Stimulated activated CD4-positive, alpha-beta T cell treated with anti-CD3 and anti-CD28 coated beads, Interleukin-15, amount 100 ng/mL, for 1 hour (primary cell): ENCODE measurements at places on chromosomes 11 and 22.
A peak's percentile ranks its signal among the peaks of the same experiment; 100 is the strongest.

DNA sequence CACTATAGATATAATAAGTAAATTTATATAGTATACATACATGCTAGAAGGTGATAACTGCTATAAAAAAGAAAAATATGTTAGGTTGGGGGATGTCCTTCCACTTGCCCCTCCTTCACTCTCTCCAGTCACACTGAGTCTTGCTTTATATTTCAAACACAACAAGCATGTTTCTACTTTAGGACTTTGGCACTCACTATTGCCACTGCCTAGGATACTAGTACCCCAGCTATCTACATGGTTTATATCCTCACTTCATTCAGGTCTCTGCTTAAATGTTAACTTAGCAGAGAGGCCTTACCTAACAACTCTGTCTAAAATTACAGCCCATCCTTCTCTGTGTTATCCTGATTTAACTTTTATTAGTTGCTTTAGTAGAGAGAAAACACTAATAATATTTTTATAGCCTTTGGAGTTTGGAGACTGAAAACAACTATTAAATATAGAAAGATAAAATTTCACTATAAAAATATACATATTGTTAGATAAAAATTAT is 39.1 kb upstream of the B3GNT6 start:
- no peak for DNase-seq

DNA sequence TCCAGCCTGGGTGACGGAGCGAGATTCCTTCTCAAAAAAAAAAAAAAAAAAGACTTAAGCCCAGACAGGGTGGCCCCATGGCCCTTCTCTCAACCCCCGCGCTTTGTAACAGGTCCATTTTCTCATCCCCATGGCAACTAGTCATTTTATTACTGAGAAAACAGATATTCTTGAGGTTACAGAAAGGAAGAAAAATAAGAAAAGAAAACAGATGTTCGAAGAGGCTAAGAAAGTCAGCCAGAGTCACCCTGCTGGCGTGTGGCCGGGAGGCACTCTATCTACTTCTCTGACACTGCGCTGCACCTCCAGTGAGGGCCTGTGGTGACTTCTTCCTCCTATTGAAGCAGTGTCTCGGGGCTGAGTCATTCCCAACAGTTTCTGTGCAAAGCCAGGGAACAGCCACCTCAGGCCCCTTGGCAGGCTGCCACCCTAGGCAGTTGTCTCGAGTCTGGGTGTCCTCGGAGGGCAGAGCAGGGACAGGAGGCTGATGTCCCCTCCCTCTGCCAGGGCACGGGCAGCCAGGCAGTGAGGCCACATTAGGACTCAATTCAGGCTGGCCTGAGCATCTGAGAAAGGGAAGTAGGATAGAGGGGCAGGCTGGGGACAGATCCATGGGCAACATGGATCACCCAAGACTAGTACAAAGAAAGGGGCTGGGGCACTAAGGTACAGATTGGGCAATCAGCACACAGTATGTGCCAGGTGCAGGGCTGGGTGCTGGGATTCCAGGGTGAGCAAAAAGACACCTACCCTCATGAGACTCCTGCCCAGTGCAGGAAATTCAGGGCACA is 16.4 kb upstream of the SYVN1 start:
- DNase-seq = no peak

DNA sequence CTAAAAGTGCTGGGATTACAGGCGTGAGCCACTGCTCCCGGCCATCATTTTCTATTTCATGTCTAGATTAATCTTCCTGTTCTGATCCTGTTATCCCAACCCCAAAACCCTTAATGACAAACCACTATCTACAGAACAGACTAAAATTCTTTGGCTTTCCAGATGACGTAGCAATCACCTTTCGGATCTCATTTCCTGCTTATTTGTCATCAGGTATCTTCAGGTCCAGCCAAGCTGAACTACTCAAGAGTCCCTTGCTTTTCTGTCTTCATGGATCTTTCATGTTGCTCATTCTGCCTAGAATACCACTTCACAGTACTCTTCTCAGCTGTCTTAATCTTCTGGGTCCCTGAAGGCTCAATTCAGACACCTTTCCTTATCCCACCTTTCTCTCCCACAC is 27.4 kb upstream of the IPO7 start:
- no peak for DNase-seq

- no peak for DNase-seq
Observed at GRCh38 chr11:130404727-130405126, 23.7 kb downstream of the ADAMTS8 start.

- DNase-seq = no peak
Observed at GRCh38 chr11:129846508-129847335, 31.1 kb downstream of the TMEM45B start.

DNA sequence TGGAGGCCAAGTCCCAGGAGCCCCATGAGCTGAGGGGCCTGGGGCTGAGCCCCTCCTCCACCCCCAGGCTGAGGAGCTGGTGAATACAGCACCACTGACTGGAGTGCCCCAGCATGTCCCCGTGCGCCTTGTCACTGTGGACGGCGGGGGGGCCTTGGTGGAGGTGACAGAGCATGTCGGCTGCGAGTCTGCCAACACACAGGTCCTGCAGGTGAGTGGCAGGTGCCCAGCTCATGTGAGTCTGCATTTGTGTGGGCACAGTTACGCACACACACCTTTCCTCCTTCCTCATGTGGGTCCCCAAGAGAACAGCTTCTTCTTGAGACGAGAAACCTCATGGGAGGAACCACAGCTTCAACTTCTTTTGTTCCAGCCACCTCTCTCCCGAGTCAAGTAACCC is 7.7 kb downstream of the TMEM132A start:
- DNase-seq = no peak

DNA sequence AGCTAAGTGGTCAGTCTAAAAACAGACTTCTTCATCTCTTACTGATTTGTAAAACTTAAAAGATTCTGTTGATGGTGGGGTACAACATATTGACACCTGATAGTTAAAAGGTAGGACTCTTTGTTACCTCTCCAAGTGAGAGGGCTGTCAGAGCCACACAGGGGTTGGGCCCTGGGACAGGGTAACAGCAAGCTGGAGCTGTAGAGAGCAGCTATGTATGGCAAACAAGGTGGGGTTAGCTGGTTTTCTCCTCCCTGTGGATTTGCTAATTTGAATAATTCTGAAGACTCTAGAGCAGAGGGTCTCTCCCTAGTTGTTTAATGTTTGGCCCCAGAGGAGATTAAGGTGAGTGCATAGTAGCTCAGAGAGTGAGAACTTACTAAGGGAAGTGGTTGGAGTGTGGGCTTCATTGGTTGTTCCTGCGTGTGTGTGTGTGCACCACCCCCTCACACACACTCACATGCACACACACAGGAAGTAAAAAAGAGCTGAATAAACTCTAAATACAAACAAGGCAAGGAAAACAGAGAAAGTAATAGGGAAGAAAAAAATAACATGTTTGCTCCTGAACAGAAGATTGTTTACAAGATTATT is 9.2 kb upstream of the GAS2 start:
- no peak for DNase-seq

DNA sequence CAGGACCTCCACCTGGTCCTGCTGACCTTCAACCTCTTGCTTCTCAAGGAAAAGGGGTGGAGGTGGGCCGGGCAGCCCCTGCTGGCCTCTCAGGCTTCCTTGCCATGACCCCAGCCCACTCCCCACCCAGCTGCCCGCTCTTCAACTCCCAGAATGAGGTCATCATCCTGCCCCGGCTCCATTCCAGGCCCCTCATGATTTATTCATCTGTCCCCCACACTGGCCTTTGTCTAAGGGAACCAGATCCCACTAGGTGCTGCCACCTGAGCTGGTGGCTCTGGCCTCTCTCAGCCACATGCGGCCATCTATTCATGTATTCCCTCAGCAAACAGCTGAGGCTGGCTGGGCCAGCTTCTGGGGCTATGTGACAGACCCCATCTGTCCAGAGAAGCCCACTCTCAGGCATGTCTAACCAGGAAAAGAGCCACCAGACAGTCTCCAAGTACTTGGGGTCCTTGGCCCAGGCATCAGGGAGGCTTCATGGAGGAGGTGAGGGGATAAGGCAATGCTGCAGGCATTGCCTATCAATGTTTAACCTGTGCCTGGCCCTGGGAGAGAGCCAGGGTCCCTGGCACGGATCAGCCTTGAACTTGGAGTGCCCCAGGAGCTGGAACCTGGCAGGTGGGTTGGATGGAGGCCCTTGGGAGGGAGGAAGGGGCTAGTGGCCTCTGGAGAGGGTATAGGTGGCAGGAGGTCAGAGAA is 2.2 kb upstream of the CABP2 start:
- DNase-seq = no peak

- peak; percentile 8 for DNase-seq
Observed at GRCh38 chr11:15101072-15101709, 13.5 kb upstream of the INSC start.
